ENCODE measurements at places on chromosomes 3 and 15. TPM values are rescaled to one million over a fixed set of nuclear protein-coding genes. Genes with fewer than 3 reads are reported as not detected.
A peak's percentile ranks its signal among the peaks of the same experiment; 100 is the strongest.

The TFDP2 gene
- 29.0 TPM for total RNA-seq

The MEX3B gene
- total RNA-seq, result 0.73 TPM

GRCh38 chr3:42289026-42289425, 23.0 kb upstream of the CCK start:
- peaks cover 7% of the 10 kb centered on the region for H3K4me1 ChIP-seq
- H3K4me3 ChIP-seq, result no peak overlapping the region
- H3K27me3 ChIP-seq, result peaks cover 2% of the 10 kb centered on the region
- DNase-seq, result no peak
- H3K27ac ChIP-seq, result no peak overlapping the region

- no peaks in the 10 kb centered on the region for H3K36me3 ChIP-seq
- no peak overlapping the region for H3K4me3 ChIP-seq
- no peaks in the 10 kb centered on the region for H3K4me1 ChIP-seq
- H3K27ac ChIP-seq, result no peak overlapping the region
These were observed 41.7 kb downstream of the CADPS start for GRCh38 chr3:62833538-62833937.

- H3K4me1 ChIP-seq, result no peaks in the 10 kb centered on the region
- no peaks in the 10 kb centered on the region for H3K27me3 ChIP-seq
- H3K36me3 ChIP-seq, result no peaks in the 10 kb centered on the region
- DNase-seq, result no peak
- no peak overlapping the region for H3K27ac ChIP-seq
- H3K4me3 ChIP-seq, result no peak overlapping the region
These were observed 457.4 kb downstream of the IGSF11 start for GRCh38 chr3:118577055-118577777.

GRCh38 chr15:67918205-67918861, 78.5 kb upstream of the RNU6-1 start:
- no peaks in the 10 kb centered on the region for H3K36me3 ChIP-seq
- H3K27me3 ChIP-seq, result peaks cover 23% of the 10 kb centered on the region
- no peak for DNase-seq
- no peaks in the 10 kb centered on the region for H3K4me1 ChIP-seq

- H3K4me3 ChIP-seq, result no peak overlapping the region
- H3K27ac ChIP-seq, result no peak overlapping the region
These were observed 49.6 kb downstream of the FRMD5 start for GRCh38 chr15:44145495-44145894.

- no peak for DNase-seq
- H3K4me1 ChIP-seq, result no peaks in the 10 kb centered on the region
- H3K4me3 ChIP-seq, result no peak overlapping the region
- no peaks in the 10 kb centered on the region for H3K27me3 ChIP-seq
- peaks cover 27% of the 10 kb centered on the region for H3K36me3 ChIP-seq
These were observed 10.7 kb upstream of the HACD2 start for GRCh38 chr3:123595396-123596180.

DNA sequence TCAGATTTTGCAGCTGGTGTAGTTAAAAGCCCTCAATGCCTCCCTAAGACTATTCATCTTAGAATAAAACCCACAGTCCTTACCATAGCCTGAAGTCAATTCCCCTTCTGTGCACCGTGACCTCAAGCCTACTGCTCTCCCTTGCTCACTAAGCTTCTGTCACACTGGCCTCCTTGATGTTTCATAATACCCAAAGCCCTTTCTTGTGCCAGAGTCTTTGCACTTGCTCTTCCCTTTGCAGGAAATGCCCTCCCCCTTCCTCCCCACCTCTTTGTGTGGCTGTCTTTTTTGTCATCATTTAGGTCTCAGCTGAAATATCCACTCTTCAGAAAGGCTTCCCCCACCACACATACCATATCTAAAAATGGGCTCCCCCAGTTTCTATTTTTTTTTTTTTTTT, 4.2 kb upstream of the PLEKHO2 start:
- DNase-seq, result peak; percentile 70
- H3K27me3 ChIP-seq, result no peaks in the 10 kb centered on the region
- H3K4me3 ChIP-seq, result peak overlapping the region; percentile 23
- peaks cover 46% of the 10 kb centered on the region for H3K4me1 ChIP-seq
- H3K36me3 ChIP-seq, result peaks cover 4% of the 10 kb centered on the region

DNA sequence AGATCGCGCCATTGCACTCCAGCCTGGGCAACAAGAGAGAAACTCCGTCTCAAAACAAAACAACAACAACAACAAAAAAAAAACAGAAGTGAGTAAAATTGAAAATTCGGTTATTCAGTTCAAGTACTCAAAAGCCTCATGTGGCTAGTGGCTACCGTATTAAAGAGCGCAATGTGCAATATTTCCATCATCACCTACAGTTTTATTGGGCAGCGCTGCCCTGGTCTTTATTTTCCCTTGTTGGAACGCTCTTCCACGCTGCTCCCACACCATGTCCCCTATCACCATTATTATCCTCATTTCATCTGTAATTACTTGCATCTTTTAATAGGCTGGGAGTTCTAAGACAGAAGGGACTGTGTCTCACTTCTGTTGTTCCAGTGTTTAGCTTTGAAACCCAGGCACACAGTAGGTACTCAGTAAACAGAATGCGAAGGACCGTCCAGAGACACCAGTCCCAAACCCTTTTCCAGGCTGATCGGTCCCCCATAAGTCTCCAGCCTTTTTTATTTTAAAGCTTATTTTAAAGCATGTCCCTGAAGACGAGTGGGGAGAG, 423 bp upstream of the HACD3 start:
- H3K27me3 ChIP-seq, result peaks cover 3% of the 10 kb centered on the region
- peaks cover 7% of the 10 kb centered on the region for H3K36me3 ChIP-seq
- H3K4me1 ChIP-seq, result peaks cover 35% of the 10 kb centered on the region
- H3K27ac ChIP-seq, result peak overlapping the region; percentile 71

DNA sequence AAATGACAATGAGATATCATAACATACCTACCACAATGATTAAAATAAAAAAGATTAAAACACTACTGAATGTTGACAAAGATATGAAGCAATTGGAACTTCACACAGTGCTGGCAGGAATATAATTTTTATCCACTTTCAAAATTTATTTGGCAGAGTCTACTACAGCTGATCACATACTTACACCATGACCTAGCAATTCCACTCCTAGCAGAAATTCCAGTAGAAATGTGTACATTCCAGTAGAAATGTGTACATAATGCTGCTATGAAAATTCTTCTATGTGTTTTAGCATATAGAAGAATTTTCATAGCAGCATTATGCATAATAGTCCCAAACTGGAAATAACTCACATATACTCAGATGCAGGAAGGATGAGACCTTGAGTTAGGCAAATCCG, 43.5 kb downstream of the IFT57 start:
- no peak for DNase-seq
- no peak overlapping the region for H3K4me3 ChIP-seq

DNA sequence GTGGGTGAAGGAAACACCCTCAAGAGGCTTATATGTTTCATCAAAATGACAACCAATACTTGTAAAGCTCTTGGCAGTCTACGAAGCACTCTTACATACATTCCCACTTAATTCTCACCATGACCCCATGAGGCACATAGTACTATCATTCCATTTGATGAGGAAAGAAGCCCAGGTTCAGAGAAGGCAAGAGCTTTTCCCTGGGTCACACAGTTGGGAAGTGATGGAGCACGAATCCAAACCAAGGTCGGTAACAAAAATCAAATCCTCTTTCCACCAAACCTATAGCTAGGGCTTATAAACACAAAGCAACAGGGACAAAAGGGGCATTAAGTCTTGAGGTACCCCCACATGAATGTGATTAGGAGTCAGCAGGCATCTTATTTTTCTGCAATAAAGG, 187.1 kb downstream of the UACA start:
- H3K4me3 ChIP-seq, result no peak overlapping the region
- peaks cover 3% of the 10 kb centered on the region for H3K36me3 ChIP-seq
- no peak for DNase-seq
- H3K27me3 ChIP-seq, result peaks cover 30% of the 10 kb centered on the region

DNA sequence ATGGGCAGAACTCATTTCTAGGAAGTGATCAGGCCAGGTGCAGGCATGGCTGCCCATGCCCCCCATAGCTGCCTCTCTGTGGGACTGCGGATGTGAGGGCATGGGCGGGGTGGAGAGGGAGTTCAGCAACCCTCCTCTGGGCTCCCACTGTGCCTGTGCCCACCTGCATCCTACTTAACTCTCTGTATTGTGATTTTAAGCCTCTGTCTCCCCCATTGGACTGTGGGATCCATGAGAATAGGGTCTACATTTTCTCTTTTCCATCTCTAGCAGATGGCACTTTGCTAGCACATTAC, 194.3 kb downstream of the CHST2 start:
- no peak overlapping the region for H3K27ac ChIP-seq
- H3K4me3 ChIP-seq, result no peak overlapping the region
- no peaks in the 10 kb centered on the region for H3K36me3 ChIP-seq
- no peaks in the 10 kb centered on the region for H3K27me3 ChIP-seq
- no peaks in the 10 kb centered on the region for H3K4me1 ChIP-seq

GRCh38 chr3:15205482-15205933, 538 bp upstream of the CAPN7 start:
- peak overlapping the region; percentile 81 for H3K4me3 ChIP-seq
- DNase-seq, result no peak
- no peaks in the 10 kb centered on the region for H3K27me3 ChIP-seq

DNA sequence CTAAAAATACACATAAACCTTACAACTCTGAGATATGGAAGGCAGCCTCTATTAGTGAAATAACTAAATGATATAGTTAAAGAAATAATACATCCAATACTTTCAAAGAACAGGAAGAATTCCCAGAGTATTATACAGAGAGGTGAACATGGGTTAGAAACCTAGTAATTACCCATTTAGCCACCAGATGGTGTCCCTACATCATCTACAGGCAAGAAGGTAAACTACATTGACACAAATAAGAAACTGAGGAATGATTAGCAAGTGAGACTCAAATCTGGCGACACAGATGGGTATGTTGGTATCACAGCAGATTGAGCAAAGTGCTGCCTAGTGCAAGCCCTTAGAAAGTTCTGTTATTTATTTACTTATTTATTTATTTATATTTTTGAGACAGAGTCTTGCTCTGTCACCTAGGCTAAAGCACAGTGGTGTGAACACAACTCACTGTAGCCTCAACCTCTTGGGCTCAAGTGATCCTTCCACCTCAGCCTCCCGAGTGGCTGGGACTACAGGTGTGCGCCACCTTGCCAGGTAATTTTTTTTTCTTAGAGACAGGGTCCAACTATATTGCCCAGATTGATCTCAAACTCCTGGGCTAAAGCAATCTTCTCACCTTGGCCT, 28.2 kb downstream of the NEK4 start:
- DNase-seq, result no peak
- no peaks in the 10 kb centered on the region for H3K27me3 ChIP-seq
- H3K4me3 ChIP-seq, result no peak overlapping the region
- H3K4me1 ChIP-seq, result no peaks in the 10 kb centered on the region
- peaks cover 34% of the 10 kb centered on the region for H3K36me3 ChIP-seq

GRCh38 chr3:62587169-62587568, 213.8 kb upstream of the FEZF2 start:
- H3K4me3 ChIP-seq, result no peak overlapping the region
- H3K4me1 ChIP-seq, result no peaks in the 10 kb centered on the region
- no peak for DNase-seq
- no peak overlapping the region for H3K27ac ChIP-seq
- H3K36me3 ChIP-seq, result no peaks in the 10 kb centered on the region

DNA sequence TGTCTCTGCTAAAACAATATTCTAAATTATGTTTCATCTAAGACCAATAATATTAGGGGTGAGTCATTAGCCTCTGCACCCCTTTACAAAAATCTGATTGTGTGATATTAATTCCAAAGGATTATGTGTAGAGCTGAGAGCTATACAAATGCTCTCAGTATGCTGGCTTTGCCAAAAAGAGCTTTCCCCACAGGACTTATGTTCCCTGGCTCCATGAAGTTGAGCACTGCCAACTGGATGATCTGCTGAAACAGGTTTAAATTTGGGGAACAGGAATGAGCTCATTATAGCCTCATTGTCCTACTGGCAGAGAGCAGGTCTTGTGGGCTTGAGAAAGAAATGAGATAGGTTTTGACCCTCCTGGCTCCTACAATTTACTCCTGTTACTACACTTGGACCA, 347.8 kb upstream of the LMCD1 start:
- DNase-seq, result no peak
- no peaks in the 10 kb centered on the region for H3K4me1 ChIP-seq
- H3K4me3 ChIP-seq, result no peak overlapping the region
- H3K27me3 ChIP-seq, result no peaks in the 10 kb centered on the region

- no peaks in the 10 kb centered on the region for H3K36me3 ChIP-seq
- H3K27me3 ChIP-seq, result no peaks in the 10 kb centered on the region
These were observed 168.8 kb downstream of the ADAMTS9 start for GRCh38 chr3:64518950-64519349.

- DNase-seq, result no peak
- peaks cover 6% of the 10 kb centered on the region for H3K36me3 ChIP-seq
- no peaks in the 10 kb centered on the region for H3K27me3 ChIP-seq
These were observed 70.3 kb downstream of the CCNL1 start for GRCh38 chr3:157089455-157090221.

All from activated CD8-positive, alpha-beta memory T cell treated with anti-CD3 and anti-CD28 coated beads, Interleukin-2, amount 10 ng/mL, durations not matched to agents 7 days and 5 days (primary cell).